Stimulated activated CD4-positive, alpha-beta T cell treated with anti-CD3 and anti-CD28 coated beads, Interleukin-15, amount 100 ng/mL, for 1 hour (primary cell): ENCODE measurements at places on chromosomes 5 and 9.

DNA sequence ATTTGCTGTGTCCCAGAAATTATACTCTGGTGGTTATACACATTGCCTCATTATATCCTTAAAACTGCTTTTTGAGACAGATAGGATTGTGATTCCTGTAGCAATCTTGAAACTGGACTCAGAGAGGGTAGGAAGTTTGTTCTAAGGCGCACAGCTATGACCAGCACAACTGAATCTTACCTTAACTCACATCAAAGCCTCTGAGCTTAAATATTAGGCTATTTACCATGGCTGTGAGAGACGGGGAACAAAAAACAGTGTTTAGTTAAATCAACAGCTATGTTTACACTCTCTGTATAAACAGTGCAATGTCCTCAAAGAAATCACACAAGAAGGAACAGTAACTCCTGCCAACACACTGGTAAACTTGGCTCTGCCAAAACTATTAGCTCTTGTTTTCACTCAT lies 50.9 kb upstream of the TUT7 start:
- DNase-seq = no peak

DNA sequence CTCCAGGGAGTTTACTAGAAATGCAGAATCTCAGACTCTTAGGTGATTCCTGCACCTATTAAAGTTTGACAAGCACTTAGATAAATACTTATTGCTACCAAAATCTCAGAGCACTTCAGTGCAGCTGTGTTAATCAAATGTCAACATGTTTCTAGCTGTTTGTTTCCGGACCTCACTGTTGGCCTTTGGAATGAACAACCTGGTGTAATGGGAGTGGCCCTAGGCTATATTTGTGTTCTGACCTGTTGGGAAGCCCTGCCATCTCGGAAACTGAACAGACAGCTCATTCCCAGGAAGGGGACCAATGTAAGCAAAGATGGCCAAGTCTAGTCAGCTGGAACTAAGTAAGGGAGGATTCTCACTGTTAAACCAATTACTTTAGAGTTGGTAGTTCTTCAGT lies 145.0 kb upstream of the SLC28A3 start:
- no peak for DNase-seq

DNA sequence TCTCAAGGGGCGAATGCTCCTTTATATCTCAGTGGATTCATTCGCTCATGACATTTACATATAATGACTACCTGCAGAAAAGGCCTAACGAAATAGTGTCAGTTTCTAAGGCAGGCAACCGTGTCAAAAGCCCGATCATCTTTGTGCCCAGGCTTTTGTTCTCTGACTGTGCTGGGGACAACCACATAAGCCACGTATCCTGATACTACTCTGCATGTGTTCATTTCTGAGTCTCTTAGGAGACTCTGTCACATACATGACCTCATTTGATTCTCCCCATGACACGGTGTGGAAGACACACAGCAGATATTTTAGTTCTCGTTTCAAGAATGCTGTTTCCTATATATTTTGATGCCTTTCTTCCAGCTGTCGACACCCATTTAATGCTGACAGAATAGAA lies 598.5 kb downstream of the BNC2 start:
- DNase-seq = no peak

GRCh38 chr5:11596185-11596584 lies 308.1 kb downstream of the CTNND2 start:
- no peak for DNase-seq

DNA sequence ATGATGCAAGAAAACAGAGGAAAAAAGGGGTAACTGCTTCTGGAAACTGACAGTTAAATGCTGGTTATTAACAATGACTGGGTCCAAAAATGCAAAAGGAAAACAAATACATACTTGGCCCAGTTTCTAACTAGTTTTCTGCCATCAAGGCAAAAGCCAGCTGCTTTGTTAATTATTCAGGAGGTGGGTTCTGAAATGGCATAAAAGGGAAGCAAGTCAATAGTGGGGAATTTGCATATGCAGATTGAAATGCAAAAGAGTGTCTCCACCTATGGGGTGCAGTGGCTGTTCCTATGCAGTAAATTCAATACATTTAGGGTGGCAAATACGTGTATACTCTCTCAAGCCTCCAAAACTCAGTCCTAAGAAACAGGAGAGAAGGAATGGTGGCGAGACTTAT lies 33.4 kb downstream of the BARHL1 start:
- DNase-seq = no peak

GRCh38 chr9:113674436-113674835 lies 201.7 kb upstream of the ZNF618 start:
- no peak for DNase-seq

DNA sequence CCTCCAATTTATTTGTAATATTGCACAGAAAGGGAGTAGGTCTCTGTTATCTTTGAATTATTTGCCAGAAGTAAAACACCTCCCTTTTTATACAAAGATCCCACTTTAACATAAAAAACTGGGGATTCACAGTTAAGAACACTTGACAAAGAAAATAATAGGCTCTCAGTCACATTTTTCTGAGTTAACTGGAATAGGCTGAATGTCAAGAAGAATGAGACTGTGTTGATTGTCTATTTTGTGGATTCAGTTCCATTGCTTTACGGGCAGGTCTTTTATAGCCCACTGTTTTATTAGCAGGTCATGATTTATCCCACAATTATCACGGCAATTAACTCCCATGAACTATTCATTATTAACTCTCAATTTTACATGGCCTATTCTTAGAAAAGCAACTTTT lies 427.4 kb downstream of the CTNND2 start:
- DNase-seq = no peak

DNA sequence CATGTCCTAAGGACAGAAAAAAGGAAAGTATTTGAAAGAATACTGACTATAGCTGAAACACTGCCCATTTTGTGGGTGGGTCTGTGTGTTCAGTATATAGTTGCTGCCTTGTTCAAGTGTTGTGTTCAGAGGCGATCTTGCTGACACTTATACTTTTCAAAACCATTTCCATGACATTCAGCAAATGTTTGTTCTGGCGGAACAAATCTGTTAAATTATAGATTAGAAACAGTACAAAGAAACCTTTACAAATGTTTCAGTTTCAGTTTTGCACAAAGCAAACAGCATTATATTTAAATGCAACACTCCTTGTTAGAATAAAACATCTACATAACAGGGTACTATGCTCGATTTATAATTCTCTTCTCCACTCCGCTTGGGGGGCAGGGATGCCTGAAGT lies 2276.3 kb downstream of the MAT2B start:
- no peak for DNase-seq
